ENCODE measurements at places on chromosomes 5 and 9.

DNA sequence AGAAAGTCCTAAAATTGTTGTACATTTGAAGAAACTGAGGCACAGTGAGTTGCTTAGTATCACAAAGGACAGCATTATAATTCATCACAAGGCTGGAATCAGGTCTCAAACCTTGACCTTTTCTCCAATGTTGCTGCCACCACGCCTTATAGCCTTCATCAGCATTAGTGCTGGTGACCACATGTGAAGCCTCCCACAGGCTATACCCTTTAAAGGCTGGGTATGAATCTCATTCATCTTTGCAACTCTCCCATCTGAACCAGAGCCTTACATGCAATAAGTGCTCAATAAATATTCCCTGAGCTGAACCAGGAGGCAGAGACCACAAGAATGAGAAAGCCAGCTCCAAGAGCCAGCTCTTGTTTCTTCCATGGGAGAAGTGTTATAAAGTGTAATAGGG lies 104.7 kb downstream of the SPOCK1 start:
- no peak for DNase-seq

DNA sequence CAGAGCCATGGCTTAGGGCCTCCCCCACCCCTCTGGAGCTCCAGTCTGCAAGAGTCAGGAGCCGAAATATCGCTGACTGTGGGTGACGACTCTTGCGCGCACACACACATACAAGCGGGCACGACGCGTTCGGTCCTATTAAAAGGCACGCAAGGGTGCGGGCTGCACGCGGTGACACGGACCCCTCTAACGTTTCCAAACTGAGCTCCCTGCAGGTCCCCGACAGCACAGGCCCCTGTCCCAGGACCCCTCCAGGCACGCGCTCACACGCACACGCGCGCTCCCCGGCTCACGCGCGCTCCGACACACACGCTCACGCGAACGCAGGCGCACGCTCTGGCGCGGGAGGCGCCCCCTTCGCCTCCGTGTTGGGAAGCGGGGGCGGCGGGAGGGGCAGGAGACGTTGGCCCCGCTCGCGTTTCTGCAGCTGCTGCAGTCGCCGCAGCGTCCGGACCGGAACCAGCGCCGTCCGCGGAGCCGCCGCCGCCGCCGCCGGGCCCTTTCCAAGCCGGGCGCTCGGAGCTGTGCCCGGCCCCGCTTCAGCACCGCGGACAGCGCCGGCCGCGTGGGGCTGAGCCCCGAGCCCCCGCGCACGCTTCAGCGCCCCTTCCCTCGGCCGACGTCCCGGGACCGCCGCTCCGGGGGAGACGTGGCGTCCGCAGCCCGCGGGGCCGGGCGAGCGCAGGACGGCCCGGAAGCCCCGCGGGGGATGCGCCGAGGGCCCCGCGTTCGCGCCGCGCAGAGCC lies at the start of gene GRIN1:
Gene GRIN1 (plus strand): TSS at position 433 of the 746 bp plus-strand sequence. CDS start 333 bp downstream, outside the sequence.
- no peak for DNase-seq

DNA sequence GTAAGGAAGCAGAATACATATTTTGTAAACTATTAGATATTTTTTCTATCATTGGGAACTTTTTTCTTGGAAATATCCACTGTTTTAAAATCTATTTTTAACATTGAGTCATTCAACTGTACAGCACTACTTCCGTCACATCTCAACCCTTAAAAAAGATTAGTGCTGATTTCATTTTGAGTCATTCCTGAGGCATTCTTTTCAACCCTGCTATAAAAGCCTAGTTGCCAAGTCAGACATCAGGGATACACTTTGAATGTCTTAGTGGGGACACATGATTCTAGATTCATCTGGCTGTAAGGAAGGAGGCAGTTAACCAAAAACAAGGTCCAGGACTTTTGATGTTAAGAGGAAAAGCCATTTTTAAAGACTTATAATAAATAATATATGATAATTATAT lies 160.9 kb downstream of the GIN1 start:
- peak; percentile 41 for DNase-seq

GRCh38 chr5:98631311-98632054 lies 142.0 kb upstream of the RGMB start:
- DNase-seq, result no peak

DNA sequence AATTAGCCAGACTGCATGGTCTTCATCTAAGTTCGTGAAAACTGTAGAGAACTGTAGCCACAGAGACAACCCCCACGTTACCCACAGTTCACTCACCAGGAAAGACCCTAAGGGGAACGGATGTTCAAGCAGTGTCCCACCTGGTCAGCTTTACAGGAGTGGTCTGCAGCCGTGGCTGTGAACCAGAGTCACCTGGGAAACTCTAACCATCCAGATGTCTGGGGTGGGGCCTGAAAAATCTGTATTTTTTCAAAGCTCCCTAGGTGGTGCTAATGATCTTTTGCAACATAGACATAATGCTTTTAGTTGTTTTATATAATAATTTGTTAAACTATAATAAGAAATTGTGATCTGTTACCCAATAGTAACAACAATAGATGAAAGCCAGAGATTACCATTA lies 47.7 kb upstream of the ANGPTL2 start:
- no peak for DNase-seq

GRCh38 chr5:176406436-176407052 lies 9.8 kb downstream of the CLTB start:
- DNase-seq, result no peak

DNA sequence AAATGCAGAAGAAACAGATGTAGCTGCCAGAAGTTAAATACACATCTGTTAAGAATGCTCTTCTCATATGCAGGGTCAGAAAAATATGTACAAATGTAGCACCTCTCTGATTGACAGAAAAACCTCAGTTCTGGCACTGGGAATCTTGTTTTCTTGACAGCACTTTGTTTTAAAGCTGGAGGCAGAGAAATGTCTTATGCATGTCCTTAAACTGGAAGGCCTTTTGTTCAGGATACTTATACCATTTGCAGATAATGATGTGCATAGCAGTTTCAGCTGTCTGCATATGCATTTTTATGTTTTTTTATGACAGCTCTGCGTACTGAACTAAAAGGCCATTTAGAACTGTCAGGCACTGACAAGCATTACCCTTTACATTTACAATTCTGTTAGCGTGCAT lies 567.9 kb downstream of the EBF1 start:
- no peak for DNase-seq

DNA sequence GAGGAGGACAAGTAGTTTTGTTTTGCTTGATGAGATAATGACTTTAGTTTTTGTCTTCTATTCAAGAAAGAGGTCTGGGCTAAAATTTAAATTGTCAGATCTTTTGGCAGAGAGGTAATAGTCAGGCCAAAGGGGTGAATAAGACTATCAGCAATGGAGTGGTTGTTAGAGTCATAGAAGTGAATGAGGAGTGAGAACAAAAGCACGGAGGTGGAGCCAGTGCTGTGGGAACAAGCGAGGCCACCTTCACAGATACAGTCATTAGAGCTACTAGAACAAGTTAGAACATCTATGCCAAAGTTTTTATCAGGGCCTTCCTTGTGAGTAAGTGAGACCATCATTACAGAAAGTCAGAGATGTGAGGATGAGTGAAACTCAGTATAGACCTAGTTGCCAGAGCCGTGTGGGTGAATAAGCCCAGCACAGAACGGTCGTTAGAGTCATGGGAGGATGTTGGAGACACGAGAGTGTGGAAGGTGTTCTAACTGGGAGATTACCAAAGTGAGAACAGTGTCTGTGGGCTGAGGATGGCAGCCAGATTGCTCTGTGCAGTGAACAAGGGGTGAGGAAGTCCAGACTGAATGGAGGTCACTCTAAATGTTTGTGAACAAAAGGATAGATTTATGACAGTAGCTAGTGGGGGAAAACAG lies 135.1 kb downstream of the RPS23 start:
- no peak for DNase-seq

DNA sequence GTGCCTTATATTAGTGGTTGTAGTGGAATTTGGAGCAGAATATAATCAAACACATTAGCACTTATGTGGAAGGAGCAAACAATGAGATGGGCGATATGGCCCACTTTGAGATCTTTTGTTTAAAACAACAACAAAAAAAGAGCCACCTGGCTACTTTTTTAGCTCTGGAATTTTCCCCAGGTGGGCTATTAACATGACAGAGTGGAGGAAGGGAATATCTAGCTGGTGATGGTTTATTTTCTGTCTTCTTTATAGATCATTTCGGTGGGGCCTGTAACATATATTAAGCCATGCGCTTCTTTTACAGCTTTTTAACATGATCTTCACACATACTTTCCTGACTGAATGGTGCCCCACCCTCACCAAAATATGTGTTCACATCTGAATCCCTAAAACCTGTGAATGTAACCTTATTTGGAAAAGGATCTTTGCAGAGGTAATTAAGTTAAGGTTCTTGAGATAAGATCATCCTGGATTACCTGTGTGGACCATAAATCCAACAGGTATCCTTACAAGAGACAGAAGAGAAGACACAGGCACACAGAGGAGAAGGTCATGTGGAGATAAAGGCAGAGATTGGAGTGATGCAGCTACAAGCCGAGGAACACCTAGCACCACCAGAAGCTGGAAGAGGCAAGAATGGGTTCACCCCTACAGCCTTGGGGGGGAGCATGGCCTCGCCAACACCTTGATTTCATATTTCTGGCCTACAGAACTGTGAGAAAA lies 16.6 kb upstream of the ENTREP1 start:
- no peak for DNase-seq

- DNase-seq, result no peak
These were observed 105.5 kb upstream of the PDE4D start for GRCh38 chr5:59999056-59999455.

- DNase-seq, result no peak
These were observed 334.2 kb downstream of the PDE4D start for GRCh38 chr5:59559323-59559722.

DNA sequence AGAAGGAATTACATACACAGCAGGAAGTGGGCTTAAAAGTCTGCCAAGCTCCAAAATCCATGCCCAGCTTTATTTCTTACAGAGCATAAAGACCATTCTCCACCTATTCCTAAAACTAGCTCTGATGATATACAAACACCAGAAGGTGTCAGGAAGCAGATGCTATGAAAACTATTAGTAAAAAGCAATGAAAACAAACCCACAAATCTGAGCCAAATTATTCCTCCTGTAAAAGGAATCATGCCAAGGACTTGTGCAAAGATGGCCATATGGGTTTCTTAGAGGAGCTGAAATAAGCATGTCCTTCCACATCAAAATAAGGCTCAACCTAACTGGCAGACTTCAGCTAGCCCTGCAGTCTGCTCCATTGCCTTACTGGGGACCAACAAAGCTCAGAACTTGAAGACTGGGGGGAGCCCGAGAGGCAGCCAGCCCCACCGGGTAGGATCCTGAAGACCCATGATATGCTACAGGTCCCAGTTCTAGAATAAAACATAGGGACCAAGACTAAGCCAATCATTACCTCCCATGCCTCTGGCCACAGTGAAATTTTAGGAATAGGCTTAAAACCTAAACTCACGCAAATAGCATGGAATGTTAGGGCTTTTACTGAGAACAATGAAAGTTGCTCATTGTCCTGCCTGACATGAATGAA lies 42.8 kb upstream of the GABRP start:
- no peak for DNase-seq

GRCh38 chr5:65742565-65743231 lies 20.7 kb downstream of the NLN start:
- peak; percentile 75 for DNase-seq

GRCh38 chr9:7108936-7109335 lies 351.2 kb downstream of the KDM4C start:
- DNase-seq, result no peak

DNA sequence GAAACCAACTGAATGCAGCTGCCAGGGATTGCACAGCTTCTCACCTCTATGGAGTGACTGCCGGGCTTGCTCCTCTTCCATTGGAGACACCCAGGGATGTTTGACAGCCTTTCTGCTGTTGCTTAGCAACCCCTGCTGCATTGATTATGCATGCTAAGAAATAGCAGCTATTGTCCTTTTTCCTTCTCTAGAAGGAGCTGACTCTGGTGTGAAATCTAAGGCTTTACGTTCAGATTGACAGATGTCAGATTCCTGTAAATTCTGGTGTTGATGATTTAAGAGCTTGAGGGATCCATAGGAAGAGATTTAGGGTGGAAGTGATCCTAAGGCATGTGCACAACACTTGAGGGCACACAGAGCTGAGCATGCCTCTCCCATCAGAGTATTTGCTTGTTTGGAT lies 267.7 kb downstream of the NTRK2 start:
- no peak for DNase-seq

DNA sequence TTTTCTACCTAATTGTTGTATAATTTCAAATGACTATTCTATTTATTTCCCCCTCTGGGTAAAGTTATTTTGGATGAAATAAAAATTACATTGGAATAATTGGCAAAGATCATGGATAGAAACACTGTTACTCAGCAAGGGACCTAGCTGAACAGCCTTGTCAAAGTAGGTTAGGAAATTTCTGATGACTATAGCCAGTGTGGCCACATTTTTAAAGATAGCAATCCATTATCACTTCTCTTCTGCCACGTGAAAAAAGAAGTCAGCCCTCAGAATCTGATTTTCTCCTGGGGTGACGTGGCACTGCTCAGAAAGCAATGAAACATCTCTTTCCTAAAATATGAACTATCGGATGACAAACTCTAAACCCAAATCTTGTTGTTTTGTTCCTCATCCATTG lies 784.2 kb upstream of the RIOK2 start:
- no peak for DNase-seq

DNA sequence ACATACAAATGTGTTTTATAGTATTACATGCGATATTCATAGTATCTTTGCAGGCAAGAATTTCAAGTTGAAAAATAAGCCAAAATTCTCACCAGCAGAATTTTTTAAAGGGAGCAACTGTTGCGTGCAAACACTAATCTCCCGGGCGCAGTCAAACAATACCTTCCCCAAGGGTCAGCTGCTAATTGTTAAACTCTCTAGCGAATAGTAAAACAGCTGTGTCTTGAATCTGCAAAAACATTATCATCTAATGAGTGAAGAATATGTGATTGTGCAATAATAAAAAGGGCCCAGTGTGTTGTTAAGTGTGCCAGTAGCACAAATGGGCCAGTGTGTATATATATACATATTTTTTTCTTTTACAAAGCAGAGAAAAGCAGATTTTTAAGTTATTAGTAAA lies 131.4 kb downstream of the CCDC192 start:
- no peak for DNase-seq

DNA sequence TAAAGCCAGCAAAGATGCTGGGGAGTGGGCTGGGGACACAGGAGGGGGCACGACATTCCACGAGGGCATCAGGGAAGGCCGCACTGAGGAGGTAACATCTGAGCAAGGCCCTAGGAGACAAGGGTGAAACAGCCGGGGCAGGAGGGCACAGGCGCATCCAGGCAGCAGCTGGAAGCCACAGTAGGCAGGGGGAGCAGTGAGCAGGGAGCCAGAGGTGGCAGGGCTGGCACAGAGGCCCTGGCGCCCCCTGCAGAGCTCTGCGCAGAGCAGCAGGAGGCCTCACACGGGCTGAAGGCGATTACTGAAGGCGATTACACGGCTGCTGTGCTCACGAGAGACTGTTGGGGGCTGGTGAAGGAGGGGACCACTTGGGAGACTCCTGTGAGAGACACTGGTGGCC lies 15.4 kb downstream of the LMAN2 start:
- peak; percentile 56 for DNase-seq

- no peak for DNase-seq
These were observed 182.5 kb downstream of the MED10 start for GRCh38 chr5:6195711-6196358.

DNA sequence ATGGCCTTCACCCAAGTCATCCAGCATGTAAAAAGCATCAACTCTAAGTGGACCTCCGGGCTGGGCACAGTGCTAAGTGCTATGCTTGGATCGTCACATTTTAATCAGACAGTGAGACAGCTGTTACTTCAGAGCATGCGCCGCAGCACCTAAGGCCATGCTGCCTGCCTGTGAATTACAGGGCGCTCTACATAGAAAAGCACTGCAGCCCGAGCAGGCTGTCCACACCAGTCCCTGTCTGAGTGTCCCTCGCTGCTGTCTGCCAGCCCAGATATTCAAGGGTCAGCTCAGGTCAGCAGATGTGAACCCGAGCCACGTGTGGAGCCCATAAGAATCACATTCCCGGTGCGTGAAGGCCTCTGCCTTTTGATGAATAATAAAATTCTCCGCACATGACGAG lies 37.1 kb downstream of the AK8 start:
- DNase-seq, result no peak

All from activated CD4-positive, alpha-beta T cell treated with anti-CD3 and anti-CD28 coated beads, Interleukin-2, Interleukin-6, amounts not matched to agents 100 ng/mL and 50 ng/mL, durations not matched to agents 16 hours and 8 hours (primary cell).